H9 (cell line): ENCODE measurements at places on chromosomes 5 and 9.

GRCh38 chr5:151151793-151152192, 5.8 kb downstream of the ANXA6 start:
- no peak for DNase-seq

DNA sequence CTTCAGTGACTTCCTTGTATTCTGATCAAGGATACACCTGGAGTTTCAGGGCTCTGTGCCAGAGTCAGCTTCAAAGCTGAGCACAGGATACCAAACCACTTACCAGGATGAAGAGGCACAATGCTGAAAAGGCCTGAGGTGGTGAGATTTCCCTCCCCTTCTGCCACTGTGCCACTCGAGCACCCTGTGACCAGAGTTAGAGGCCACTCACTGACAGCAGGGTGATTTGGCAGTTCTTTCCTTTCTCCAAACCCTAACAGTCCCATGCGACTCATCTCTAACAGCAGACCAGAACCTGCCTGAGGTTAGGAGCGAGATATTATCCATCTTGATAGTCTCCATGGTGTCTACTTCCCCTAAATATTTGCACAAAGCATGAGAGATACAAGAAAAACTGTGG, 1.8 kb downstream of the PLGRKT start:
- no peak for DNase-seq

GRCh38 chr5:150309886-150310239, 7.2 kb upstream of the ARSI start:
- DNase-seq = no peak

GRCh38 chr9:2761424-2761823, 44.1 kb downstream of the KCNV2 start:
- DNase-seq = no peak

GRCh38 chr9:138024131-138024530, 146.5 kb downstream of the CACNA1B start:
- no peak for DNase-seq

DNA sequence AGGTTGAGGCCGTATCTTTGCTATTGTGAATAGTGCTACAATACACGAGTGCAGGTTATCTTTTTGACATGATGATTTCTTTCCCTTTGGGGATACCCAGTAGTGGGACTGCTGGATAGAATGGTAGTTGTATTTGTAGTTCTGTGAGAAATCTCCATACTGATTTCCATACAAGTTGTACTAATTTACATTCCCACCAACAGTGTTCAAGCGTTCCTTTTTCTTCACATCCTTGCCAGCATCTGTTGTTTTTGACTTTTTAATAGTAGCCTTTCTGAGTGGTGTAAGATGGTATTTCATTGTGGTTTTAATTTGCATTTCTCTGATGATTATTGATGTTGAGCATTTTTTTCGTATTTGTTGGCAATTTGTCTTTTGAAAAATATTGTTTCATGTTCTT, 41.4 kb downstream of the CNOT6 start:
- DNase-seq = no peak

GRCh38 chr5:5266297-5266696, 126.2 kb downstream of the ADAMTS16 start:
- no peak for DNase-seq

DNA sequence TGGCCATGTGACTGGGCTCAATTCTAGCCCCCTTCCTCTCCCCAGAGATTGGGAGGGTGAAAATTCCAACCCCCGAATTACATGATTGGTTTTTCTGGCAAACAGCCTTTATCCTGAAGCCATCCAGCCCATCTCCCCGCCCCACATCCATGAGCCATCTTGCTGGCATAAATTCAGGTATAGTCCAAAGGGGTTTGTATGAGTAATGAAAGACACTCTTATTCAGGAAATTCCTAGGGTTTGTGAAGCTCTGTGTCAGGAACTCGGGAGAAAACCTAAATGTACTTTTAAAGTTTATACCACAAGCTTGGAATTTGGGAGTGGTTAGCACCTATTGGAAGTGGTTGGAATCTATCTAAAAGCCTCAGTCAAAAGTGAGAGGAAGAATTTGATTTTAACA, 80.6 kb upstream of the SIMC1 start:
- no peak for DNase-seq

- no peak for DNase-seq
These were observed 58.3 kb downstream of the SPOCK1 start for GRCh38 chr5:137440795-137441194.

DNA sequence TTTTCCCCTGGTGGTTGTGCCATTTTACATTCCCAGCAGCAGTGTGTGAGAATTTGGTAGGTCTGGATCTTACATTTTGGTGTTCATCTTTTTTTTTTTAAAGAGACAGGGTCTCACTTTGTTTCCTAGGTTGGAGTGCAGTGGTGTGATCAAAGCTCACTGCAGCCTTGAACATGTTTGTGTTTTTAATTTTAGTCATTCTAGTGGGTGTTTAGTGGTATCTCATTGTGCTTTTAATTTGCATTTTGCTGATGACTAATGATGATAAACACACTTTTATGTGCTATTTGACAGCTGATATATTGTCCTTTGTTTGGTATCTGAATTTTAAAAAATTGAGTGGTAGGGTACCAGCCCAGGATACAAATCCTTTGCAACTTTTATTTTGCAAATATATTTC, 53.4 kb upstream of the POMT1 start:
- no peak for DNase-seq

- DNase-seq = peak; percentile 85
These were observed at the start of gene CCDC152 for GRCh38 chr5:42756606-42757601. TSS of gene CCDC152 (plus strand) at chr5:42756818. CDS start at chr5:42759122, 2,304 bp downstream.
